ENCODE measurements at places on chromosomes 12 and 14.

GRCh38 chr14:29706700-29707099, 220.9 kb downstream of the PRKD1 start:
- no peak for DNase-seq

GRCh38 chr14:94571395-94571794, 9.8 kb upstream of the SERPINA5 start:
- DNase-seq, result peak; percentile 32

DNA sequence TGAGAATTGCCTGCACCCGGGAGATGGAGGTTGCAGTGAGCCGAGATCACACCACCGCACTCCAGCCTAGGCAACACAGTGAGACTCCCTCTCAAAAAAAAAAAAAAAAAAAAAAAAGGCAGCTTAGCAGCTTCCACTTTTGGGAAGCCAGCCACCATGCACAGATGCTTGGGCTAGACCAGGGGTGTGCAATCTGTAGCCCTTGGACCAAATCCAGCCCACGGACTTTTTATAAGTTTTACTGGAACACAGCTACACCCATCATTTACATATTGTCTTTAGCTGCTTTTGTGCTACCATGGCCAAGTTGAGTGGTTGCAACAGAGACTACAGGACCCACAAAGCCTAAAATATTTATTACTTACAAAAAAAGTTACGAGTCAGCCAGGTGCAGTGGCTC, 6.7 kb downstream of the CIT start:
- DNase-seq, result peak; percentile 18

DNA sequence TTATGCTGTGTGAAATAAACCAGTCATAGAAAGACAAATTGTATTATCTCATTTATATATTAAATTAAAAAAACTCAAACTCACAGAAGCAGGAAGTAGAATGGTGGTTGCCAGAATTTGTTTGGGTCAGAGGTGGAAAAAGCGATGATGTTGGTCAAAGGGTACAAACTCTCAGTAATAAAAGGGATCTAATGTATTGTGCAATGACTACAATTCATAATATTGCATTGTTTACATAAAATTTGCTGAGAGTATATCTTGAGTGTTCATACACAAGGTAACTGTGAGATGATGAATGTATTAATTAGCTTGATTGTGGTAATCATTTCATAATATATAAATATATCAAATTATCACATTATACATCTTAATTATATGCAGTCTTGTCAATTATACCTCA, 56.7 kb downstream of the FOXG1 start:
- DNase-seq, result no peak

DNA sequence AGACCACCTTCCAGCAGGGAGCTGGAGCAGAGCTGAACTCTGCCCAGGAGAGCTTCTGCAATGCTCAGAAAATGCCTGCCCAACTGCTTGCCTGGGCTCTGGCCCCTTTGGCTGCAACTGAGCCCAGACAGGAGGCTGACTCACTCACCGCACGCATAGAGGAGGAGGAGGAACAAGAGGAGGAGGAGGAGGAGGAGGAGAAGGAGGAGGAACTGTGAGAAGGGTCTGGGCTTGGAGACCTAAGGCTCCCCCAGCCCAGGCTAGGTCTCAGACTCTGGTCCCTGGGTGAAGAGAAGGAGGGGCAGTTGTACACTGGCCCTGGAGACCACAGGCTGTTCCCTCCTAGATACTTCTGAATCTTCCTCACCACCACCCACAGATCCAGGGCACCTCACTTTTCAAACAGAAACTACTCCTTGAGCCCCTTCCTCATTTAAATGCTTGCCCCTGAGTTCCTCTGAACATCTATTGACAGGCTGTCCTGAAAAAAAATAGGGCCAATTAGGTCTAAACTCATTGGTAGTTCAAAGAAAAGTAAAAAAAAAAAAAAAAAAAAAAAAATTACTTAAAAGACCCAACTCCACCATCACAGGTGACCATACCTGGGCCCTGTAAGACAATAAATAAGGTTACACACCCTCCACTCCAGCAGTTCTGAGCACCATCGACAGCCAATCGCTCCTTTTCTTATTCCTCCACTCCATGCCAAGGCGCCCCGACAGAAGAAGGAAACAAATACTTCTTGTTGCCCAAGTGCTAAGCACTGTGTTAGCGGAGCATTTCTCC, 674 bp downstream of the VDR start:
- no peak for DNase-seq

DNA sequence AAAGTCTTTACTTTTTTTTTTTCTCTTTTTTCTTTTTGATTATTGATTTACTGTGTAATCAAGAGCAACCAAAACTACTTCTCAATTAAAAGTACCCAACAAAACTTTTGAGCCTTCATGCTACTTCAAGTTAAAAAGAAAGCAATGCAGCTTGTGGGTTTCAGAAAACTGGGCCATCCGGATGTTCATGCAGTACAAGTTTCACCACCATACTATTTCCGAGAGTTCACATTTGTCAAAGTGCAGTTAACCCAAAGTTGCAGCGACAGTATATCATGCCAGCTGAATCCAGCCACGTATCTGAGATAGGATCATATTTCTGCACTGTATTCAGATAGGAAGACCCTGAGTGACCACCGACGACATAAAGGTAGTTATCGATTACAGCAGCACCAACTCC, 33.0 kb downstream of the KLHL28 start:
- DNase-seq, result no peak

Measured in tongue (tissue), 3 donors.